ENCODE measurements at places on chromosomes 12 and 14. TPM values are rescaled to one million over a fixed set of nuclear protein-coding genes. Genes with fewer than 3 reads are reported as not detected.

- peak; percentile 33 for DNase-seq
Observed at GRCh38 chr12:25276199-25276937, 25.6 kb upstream of the KRAS start.

GRCh38 chr12:57235017-57235727 is 5.7 kb downstream of the SHMT2 start:
- DNase-seq: no peak

The E2F7 gene
- total RNA-seq: 14.2 TPM

The LHX5 gene
- total RNA-seq: not detected

The MYF5 gene
- not detected for total RNA-seq

The SLC6A13 gene
- not detected for total RNA-seq

GRCh38 chr12:80198782-80199337 is 99.5 kb downstream of the OTOGL start:
- no peak for DNase-seq

DNA sequence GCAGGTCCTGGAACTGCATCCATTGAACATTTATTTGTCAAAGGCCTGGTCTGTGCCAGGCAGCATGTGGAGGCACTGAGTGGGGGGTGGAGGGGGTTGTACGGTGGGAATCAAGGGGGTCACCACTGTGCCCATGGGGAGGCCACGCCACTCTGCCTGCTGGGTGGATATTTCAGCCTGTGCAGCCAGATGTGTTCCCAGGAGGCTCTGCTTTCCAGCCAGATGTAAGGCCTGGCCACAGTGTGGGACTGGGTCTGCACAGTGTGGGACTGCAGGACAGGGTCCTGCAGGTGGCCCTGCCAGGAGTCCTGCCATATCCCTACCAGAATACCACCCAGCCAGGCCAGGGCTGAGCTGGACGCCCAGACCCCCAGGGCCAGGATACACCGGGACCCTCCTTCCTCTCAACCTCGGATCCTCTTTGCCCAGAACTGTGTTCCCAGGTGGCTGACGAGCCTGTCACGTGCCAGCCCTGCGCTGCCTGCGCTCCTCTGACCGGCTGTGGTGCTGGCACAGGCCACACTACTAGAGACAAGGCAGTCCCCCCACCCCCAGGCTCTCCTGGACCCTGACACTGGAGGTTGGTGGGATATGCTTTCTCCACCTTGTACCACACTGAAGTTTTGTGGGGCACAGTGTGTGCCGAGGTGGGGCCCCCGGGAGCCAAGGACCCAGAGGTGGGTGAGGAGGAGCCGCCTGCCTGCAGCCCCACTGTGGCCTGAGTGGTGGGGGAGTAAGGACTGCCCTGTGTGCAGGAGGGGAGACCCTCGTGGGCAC is 17.5 kb downstream of the XRCC3 start:
- no peak for DNase-seq

The TAS2R13 gene
- total RNA-seq: 0.25 TPM

The HCAR3 gene
- total RNA-seq: not detected

DNA sequence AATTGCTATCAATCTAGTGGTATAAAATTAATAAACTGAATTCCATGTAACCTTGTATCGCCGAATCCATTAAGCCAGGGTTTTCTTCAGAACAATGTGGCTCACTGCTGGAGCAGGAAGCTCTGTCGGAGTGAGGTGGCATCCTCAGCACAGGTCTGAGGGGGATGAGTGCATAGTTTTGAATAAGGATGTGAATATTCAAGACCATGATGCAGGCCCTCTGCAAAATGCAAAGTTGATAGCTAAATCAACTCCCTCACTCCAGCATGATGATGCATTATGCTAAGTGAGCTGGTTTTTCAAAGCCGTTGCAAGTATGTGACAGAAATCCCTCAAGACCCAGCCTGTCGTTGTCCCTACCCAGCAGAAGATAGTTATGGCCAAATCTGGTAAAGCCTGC is 53.0 kb downstream of the TRIM9 start:
- no peak for DNase-seq

- no peak for DNase-seq
Observed at GRCh38 chr12:14964406-14964805, 3.0 kb upstream of the ARHGDIB start.

DNA sequence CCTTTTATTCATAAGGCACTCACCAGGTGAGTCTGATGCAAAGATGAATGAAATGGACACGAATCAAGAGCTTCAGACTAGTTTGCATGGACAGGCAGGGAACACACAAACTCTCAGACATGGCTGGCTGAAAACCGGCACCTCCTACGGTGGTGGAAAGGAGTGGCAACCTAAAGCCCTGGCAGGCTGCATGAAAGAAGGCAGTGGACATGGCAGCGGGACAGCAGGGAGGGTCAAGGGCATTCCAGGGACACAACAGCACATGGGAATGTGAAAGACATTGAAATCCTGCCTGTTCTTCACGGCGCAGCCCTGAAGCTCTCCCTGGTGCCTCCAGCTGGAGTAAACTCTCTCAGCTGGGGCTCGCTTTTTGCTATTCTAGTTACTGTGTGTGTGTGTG is 16.6 kb upstream of the LRTM2 start:
- no peak for DNase-seq

The MOAP1 gene
- total RNA-seq: 24.6 TPM

GRCh38 chr12:113165521-113166450 is 16.3 kb downstream of the CFAP73 start:
- DNase-seq: no peak

GRCh38 chr12:109346920-109347319 is 780 bp upstream of the MYO1H start:
- no peak for DNase-seq

The MMP17 gene
- total RNA-seq: 0.48 TPM

The GOLT1B gene
- 57.5 TPM for total RNA-seq

DNA sequence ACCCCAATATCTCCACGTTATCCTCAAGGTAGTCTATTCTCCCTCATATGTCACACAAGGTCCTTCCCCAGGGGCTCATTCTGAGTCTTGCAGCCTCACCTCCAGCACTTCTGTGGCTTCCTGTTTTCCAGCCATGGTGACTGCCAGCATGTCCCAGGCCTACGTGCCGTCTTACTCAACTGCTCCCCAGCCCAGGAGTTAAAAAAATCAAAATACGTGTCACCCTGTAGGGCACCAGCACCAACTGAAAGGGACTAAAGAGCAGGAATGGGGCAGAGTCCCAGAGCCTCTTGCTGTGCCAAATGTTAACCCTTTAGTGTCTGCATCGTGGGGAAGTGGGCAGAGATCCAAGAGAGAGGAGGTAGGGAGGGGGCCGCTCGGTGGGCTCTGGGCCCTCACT is 37.0 kb upstream of the MED13L start:
- DNase-seq: no peak

The PAX9 gene
- not detected for total RNA-seq

DNA sequence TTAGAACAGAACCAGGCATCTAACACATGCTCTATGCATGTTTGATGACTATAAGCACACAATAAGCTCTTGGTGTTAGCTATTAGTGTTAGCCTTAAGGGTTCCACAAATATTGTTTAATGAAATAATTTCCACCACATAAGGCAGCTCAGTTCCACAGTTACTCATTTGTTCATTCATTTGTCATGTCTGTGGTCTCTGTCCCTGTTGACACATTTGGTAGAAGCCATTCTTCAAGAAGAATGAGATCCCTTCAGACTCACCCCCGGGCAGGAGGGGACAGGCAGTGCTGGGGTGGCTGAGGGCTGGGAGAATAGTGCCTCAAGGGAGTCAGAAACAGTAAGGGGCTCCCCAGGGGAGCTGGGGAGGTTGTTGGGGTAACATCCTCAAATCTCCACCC is 3.7 kb upstream of the FAIM2 start:
- no peak for DNase-seq

DNA sequence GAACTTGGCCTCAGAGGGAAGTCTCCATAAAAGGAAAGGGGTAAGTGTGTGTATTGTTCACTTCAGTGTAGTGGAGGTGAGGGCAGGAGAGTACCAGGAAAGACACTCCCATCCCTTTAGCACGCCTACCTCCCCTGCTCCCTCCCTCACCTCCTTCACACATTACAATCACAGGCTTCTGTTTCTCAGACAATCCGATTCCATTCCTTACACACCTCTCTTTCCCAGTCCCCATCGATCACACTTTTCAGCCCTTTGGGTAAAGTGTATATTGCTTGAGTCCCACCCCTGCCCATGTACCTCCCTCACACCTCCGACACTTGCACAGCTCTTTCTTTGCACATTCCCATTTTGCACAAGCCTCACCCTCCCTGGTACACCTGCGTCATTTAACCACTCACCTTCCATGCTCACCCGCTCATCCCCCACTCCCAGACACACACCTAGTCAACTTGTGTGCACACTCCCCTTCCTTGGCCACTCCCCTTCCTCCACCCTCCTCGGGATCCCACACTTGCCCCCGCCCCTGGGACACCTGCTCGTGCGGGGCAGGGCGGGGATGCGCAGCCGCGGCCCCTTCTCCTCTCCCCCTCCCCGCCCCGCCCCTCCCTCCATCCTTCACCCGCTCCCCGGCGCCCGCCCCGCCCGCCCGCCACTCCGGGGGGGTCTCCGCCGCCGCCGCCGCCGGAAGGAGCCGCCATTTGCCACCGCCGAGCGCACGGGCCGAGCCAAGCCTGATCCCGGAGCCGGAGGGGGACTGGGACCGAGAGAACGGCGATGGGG is at the start of gene MARCHF9:
Gene MARCHF9 (plus strand): TSS at position 693 of the 783 bp plus-strand sequence. CDS start 426 bp downstream, outside the sequence.
- DNase-seq: peak; percentile 88

The MYO1H gene
- not detected for total RNA-seq

DNA sequence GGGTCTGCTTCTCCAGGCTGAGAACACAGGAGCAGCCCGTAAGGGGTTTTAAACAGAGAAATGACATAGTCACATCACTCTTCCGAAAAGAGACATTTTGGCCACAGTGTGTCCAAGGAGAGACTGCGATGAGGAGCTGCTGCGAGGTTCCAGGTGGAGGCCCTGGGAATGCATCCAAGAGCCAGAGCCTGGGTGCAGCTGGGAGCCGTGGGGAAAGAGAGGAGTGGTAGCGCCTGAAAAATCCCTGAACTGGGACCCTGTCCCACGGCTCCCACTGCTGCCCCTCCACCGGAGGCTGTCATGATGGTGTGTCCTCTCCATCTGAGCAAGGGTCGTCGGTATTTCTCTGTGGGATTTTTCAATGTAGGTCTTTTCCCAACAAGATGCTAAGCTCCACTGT is 146.9 kb downstream of the BCL11B start:
- no peak for DNase-seq

The SDR9C7 gene
- not detected for total RNA-seq

- DNase-seq: peak; percentile 6
Observed at GRCh38 chr14:69316449-69317101, 56.6 kb downstream of the GALNT16 start.

GRCh38 chr12:116376354-116377193 is 99.1 kb upstream of the MED13L start:
- no peak for DNase-seq

Measured in activated CD4-positive, alpha-beta memory T cell treated with anti-CD3 and anti-CD28 coated beads, Interleukin-2, amount 10 ng/mL, durations not matched to agents 7 days and 5 days (primary cell).